ENCODE measurements at places on chromosomes 3 and 15. TPM values are rescaled to one million over a fixed set of nuclear protein-coding genes. Genes with fewer than 3 reads are reported as not detected.

- no peaks in the 10 kb centered on the region for H3K27me3 ChIP-seq
- no peak overlapping the region for H3K27ac ChIP-seq
- DNase-seq = no peak
- H3K4me1 ChIP-seq = no peaks in the 10 kb centered on the region
- H3K36me3 ChIP-seq = no peaks in the 10 kb centered on the region
- no peak overlapping the region for H3K4me3 ChIP-seq
Measured at GRCh38 chr15:60649845-60650548, 171.1 kb upstream of the ICE2 start.

Gene A4GNT
- not detected for total RNA-seq

DNA sequence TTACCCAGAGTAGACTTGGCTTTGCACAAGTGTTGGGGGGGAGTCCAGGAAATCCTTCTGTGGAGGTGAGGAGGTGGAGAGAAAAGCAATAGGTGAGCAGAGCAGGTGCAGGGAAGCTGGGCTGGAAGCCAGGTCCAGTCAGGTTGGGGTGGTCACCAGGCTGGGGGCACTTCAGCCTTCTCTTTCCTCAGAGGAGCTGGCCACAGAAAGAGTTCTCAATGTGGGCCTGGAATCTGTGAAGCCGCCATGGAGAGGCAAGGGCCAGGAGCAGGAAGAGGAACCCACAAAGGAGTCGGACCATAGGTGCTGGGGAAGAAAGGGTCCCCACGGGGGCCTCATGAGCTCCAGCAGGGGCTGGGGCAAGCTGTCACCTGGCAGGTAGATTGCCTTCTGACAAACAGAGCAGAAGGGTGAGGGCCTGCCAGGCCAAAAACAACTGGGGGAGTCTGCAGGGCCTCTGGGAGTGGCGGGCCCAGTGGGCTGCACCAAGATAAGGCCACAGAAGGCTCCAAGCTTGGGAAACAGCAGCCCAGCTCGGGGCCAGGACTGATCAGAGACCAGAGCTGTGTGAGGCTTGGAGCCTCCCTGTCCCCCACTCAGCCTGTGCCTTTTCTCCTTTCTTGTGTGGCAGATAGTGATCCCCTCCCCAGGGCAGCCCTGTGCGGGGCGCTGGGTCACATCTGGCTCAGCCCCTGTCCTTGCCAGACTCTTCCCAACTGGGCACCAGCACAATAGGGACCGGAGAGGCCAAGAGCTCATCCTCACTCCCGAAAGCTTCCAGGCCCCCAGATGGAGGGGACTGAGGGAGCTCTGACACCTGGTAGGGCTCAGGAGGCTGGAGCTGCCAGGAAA is 53.0 kb upstream of the FGD5 start:
- DNase-seq = no peak
- H3K4me3 ChIP-seq = no peak overlapping the region

Gene LRRC3B
- not detected for total RNA-seq

Gene PLA2G4E
- not detected for total RNA-seq

Gene MELTF
- 6.1 TPM for total RNA-seq

DNA sequence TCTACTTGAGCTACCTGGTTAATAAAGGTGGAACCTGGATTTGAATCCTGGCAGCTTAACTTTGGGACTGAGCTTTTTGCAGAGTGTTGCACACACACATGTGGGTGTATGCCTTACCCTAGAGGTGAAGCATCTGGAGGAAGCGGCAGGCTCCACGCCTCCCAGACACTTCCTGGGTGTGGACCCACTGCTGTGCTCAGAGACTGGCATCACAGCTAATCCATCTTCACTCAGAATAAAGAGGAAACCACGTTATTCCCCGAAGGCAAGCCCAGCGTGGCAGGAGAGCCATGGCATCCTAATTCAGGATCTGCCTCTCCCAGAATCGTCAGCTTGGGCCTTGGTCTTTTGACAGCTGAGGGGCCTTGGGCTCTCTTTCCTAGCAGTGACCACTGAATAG is 25.5 kb downstream of the CCDC13 start:
- peak overlapping the region; percentile 88 for H3K27ac ChIP-seq
- DNase-seq = no peak
- H3K4me3 ChIP-seq = no peak overlapping the region
- H3K4me1 ChIP-seq = peaks cover 21% of the 10 kb centered on the region
- no peaks in the 10 kb centered on the region for H3K27me3 ChIP-seq

Gene ZIC4
- not detected for total RNA-seq

Gene AADAC
- not detected for total RNA-seq

Gene DUOXA1
- not detected for total RNA-seq

Gene PP2D1
- total RNA-seq = not detected

DNA sequence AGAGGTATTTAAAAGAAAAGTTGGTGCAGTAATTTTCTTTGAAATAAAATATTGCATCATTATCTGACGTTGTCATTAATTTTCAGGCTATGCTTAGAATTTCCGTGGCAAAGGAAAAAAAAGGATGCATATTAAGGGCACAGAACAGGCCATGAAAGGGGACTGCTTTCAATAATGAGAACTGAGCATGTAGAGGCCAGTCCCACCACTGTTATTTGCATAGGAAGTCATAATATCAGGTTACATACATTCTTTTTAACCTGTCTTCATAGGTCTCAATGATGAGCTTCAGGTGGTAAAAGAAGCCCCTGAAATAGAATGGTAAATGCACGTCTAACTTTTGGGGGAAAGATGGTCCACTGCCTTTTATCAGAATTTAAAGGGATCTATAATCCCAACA is 272.1 kb upstream of the ALCAM start:
- no peak overlapping the region for H3K27ac ChIP-seq
- H3K4me3 ChIP-seq = no peak overlapping the region
- DNase-seq = no peak
- H3K36me3 ChIP-seq = no peaks in the 10 kb centered on the region

GRCh38 chr15:62822228-62822627 is 220.3 kb upstream of the TPM1 start:
- H3K27me3 ChIP-seq = no peaks in the 10 kb centered on the region
- H3K27ac ChIP-seq = no peak overlapping the region
- no peak for DNase-seq
- H3K4me1 ChIP-seq = peaks cover 15% of the 10 kb centered on the region

- H3K36me3 ChIP-seq = no peaks in the 10 kb centered on the region
- peaks cover 15% of the 10 kb centered on the region for H3K4me1 ChIP-seq
- H3K27me3 ChIP-seq = no peaks in the 10 kb centered on the region
- no peak overlapping the region for H3K27ac ChIP-seq
Measured at GRCh38 chr15:58148120-58148519, 9.9 kb downstream of the AQP9 start.

GRCh38 chr3:59873576-59874230 is 823.9 kb upstream of the CFAP20DC start:
- H3K27ac ChIP-seq = no peak overlapping the region
- no peak overlapping the region for H3K4me3 ChIP-seq
- no peak for DNase-seq

- H3K36me3 ChIP-seq = no peaks in the 10 kb centered on the region
- no peak for DNase-seq
- H3K4me1 ChIP-seq = peaks cover 6% of the 10 kb centered on the region
- no peak overlapping the region for H3K4me3 ChIP-seq
- no peaks in the 10 kb centered on the region for H3K27me3 ChIP-seq
Measured at GRCh38 chr15:39856357-39856756, 63.7 kb downstream of the GPR176 start.

Gene TUSC7
- total RNA-seq = not detected

- H3K4me1 ChIP-seq = peaks cover 15% of the 10 kb centered on the region
- DNase-seq = no peak
- peak overlapping the region; percentile 87 for H3K4me3 ChIP-seq
- H3K27ac ChIP-seq = peak overlapping the region; percentile 87
Measured at GRCh38 chr3:119322021-119322834, 28.0 kb downstream of the ARHGAP31 start.

DNA sequence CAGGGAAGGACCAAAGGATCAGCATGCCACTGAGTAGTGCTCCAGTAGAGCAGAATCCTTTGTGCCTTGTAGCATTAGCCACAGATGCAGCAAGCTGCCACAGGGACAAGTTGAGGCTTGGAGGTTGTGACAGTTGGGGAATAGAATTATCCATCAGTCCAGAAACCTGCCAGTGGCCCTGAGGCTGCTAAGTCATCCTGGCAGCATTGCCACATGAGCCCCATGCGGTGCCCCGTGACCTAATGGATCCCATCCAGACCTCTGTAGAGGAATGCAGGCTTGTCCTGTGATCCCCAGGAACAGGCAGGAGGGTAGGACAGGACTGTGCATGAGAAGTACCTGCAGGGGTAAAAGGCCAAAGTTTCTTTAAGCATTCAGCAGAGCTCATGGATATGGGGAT is 51.7 kb downstream of the BOC start:
- no peak for DNase-seq
- H3K27ac ChIP-seq = no peak overlapping the region
- no peaks in the 10 kb centered on the region for H3K36me3 ChIP-seq
- no peaks in the 10 kb centered on the region for H3K27me3 ChIP-seq
